ENCODE measurements at places on chromosomes 13 and 19.

DNA sequence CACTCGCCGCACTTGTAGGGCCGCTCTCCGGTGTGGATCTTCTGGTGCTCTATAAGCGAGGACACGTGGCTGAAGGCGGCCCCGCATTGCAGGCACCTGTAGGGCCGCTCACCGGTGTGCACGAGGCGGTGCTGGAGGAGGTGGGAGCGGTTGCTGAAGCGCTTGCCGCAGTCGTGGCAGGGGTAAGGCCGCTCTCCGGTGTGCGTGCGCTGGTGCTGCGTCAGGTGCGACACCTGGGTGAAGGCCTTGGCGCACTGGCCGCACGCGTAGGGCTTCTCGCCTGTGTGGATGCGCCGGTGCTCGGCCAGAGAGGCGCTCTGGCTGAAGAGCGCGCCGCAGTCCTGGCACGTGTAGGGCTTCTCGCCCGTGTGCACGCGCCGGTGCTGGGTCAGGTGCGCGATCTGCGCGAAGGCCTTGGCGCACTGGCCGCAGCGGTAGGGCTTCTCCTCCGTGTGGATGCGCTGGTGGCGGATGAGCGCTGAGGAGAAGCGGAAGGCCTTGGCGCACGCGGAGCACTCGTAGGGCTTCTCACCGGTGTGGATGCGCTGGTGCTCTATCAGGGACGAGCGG is 7.5 kb downstream of the ZNF835 start:
- no peak for DNase-seq

- DNase-seq = no peak
Observed at GRCh38 chr19:6887316-6887715, at the start of gene ADGRE1. ADGRE1 (plus strand) TSS chr19:6887579; CDS start chr19:6887609, 30 bp downstream.

- no peak for DNase-seq
Observed at GRCh38 chr19:39953915-39954314, 17.1 kb upstream of the PSMC4 start.

DNA sequence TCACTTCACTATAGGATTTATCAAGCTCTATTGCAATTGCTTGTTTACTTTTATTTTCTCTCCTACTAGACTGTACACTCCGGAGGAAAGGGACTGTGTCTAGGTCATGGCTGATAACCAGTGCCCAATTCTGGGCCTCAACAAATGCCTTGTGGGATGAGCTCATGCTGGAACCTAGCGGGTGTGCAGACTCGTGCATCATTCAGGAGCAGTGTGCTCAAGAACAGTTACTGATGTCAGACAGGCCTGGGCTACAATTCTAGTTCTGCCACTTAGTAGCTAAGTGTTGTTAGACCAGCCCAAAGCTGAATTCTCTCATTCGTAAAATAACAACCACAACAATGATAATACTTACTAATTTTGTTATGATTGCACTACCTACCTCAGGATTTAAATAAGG is 95.4 kb downstream of the CYSLTR2 start:
- DNase-seq = no peak

DNA sequence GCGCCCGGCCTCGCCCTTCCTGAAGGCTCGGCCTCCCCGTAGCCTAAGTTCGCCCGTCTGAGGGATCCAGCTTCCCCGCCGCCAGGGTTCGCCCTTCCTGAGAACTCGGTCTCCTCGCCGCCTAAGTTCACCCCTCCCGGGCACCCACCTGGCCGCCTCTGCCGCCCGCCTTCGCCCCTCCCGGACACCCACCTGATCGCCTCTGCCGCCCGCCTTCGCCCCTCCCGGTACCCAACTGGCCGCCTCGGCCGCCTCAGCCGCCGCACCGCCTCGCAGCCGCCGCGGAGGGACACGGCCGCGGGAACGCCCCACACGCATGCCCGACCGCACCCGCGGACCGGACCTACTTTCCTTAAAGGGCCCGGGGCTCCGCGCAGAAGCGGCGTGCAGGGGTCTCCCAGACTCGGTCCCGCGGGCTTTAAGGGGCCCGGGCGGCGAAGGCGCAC is at the start of gene MOB3A:
MOB3A (minus strand) TSS at position 293 of the 446 bp plus-strand sequence. CDS start 17,766 bp downstream, outside the sequence.
- peak; percentile 77 for DNase-seq

GRCh38 chr13:50731400-50731799 is 112.1 kb downstream of the DLEU7 start:
- no peak for DNase-seq

GRCh38 chr19:12596485-12596884 is 14.1 kb downstream of the ZNF490 start:
- DNase-seq = no peak

- no peak for DNase-seq
Observed at GRCh38 chr19:5977222-5977784, 637 bp downstream of the RANBP3 start.

DNA sequence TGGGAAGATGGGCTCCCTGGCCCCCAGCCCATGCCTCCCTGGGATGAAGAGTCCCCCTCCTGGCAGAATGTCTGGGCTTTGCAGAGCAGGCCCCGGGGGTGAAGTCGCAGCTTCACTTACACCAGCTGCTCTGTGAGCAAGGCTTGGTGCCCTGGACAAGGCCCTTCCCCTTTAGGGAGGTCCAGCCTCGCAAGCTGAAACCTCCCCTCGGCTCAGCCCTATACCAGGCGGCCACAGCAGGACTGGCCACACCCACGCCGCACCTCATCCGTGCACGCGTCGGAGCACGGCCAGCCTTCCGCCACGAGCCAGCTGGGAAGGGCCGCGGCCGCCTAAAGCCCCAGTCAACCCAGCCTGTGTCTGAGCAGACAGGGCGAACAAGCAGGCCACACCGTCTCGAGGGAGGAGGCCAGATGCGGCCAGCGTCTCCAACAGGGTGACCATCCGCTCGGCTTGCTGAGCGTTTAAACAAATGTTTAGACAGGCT is 83.2 kb upstream of the MCF2L start:
- no peak for DNase-seq

DNA sequence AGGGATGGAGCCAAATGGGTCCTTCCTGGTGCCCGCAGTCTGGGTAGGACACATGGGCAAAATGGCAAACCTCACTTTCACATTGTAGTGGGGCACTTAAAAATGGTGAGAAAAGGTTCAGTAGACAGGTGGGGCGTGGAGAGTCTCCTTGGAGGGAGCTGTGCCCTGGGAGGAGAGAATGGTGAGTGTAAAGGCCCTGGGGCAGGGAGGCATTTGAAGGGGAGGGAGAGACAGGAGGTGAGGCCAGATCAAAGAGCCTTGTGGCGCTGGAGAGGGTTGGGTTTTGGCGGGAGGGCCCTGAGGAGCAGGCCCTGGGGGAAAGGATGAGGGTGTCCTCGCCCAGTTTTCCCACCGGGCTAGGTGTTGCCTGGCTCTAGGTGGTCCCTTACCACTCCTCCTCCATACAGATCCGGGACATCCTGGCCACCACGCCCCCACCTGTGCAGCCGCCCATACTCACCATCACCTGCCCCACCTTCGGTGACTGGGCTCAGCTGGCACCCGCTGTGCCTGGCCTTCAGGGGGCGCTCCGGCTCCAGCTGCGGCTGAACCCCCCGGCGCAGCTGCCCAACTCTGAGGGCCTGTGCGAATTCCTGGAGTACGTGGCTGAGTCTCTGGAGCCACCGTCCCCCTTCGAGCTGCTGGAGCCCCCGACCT is 6.3 kb downstream of the MAP1S start:
- DNase-seq = no peak

DNA sequence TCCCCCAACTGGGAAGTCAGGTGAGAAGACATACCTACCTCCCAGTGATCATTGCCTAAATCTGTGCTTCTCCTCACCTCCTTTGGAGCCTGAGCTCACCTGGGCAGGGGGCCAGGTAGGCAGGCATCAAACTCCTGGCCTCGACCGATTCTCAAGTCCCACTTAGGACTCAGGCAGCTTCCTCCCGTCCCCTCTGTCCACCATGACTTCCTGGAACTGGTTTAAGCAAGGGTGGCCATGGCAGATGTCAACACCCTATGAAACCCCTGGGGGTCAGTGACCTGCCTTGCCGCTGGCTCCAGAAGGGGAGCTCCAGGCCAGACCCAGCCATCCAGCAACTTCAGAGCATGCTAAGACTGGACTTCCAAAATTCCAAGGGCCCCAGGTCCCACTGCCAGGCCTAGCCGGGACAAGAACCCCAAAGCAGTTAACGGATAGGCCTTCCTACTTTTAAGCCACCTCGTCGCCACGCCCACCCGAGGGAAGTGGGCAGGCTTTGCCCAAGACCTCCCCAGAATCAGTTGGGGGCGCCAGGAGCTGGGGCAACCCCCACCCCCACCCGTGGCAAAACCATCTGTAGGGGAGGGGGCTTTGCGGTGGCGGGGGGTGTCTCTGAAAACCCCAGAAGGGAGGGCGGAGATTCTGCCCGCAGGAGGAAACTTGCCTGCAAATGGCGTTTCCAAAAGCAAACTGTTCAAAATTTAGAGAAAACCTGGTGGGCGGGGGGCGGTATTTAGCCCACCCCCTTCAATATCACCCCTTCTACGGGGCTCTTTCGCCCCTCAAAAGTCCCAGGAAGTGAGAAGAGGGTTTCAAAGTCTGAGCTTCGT is 657 bp downstream of the PLIN3 start:
- peak; percentile 35 for DNase-seq

DNA sequence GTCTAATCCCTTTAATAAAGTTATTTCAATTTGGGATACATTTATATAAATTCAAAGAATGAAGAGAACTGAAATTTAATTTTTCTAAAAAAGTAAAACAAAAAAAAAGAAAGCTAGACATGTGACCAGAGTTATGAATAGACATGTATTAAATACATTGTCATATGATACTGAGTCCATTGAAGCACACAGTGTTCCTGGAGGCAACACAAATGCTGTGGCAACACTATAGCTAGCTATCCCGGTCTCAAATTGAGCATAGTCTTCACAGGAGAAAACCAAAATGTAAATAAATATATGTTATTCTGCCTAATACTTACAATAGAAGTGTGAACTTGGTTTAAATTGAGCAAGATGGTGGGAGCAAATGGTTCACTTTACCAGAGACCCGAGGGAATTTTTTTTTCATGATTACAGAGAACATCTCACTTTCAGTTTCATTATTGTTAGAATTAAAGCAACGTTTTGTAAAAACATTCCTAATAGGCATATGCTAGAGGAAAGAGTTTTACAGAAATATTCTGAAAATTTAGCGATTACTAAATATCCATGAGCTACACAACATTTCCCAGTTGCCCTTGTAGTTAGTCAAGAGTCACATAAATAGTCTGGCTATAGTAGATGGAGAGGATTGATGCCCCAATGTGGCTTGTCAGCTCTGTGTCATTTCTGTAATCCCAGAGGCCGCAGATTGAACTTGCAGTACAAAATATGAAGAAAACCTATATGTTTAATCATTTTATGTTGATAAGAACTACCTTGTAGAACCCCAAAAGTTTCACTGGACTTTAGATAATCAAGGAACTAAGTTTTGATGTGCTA is 775.7 kb upstream of the SPRY2 start:
- no peak for DNase-seq

DNA sequence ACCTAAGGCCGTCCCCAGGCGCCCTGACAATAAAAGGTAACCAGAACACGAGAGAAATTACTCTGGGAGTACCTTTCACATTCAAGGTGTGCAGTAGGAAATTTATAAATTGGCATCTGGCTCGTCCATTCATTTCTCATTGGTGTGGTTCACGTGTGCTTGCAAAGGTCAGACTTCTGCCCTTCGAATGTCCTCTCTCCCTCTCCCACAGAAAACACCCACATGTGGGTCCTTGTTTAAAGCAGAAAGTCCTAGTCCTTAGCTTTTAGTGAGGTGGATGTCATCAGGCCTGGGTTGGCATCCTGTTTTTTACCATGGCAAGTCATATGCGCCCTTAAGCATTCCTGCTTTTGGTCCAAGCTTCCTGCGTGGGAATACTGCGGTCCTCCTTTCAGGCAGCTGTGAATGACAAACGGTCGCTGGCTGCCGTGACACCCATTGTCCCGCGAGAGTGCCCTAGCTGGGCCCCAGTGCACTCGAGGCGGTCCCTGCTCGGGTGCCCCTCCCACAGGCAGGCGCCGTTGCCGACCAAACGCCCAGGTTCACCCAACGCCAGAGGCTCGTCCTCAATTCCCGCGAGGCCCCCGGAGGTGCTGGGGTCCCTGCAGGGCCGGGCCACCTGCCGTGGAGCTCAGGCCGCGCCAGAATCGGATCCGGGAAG is at the start of gene NUDT19:
NUDT19 (plus strand) TSS at position 531 of the 661 bp plus-strand sequence. CDS start 140 bp downstream, outside the sequence.
- DNase-seq = peak; percentile 32

- no peak for DNase-seq
Observed at GRCh38 chr13:75226092-75226491, 255.9 kb downstream of the TBC1D4 start.

DNA sequence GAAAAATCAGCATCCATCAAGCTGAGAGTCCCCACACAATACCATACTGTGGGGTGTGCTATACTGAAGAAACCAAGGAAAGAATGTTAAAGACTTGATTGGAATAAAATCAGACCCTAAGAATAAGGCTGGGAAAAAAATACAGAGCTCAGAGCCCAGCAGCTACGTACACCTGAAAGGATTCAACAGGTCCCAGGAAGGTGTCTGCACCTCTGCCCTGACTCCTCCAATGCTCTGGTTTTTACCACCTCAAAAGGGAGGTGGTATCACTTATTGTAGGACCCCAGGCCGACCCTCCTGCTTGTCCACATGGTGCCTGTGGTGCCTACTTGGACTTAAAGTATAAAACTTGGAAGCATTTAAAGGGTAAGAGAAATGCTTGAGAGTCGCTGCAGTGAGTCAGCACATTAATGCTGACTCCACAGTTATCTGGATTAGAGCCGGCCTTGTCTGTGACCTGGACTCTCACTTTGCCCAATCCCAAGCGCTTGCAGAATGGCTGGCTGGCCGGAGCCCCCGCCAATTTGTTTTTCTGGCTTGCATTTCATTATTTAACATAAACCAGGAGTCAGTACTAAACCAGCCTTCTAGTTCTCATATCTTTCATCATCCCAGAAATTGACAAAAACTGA is 110.1 kb downstream of the FGF14 start:
- no peak for DNase-seq

GRCh38 chr13:48443442-48444208 is 30.7 kb upstream of the LPAR6 start:
- DNase-seq = no peak

GRCh38 chr19:45304141-45304926 is 18.3 kb downstream of the CKM start:
- DNase-seq = no peak

DNA sequence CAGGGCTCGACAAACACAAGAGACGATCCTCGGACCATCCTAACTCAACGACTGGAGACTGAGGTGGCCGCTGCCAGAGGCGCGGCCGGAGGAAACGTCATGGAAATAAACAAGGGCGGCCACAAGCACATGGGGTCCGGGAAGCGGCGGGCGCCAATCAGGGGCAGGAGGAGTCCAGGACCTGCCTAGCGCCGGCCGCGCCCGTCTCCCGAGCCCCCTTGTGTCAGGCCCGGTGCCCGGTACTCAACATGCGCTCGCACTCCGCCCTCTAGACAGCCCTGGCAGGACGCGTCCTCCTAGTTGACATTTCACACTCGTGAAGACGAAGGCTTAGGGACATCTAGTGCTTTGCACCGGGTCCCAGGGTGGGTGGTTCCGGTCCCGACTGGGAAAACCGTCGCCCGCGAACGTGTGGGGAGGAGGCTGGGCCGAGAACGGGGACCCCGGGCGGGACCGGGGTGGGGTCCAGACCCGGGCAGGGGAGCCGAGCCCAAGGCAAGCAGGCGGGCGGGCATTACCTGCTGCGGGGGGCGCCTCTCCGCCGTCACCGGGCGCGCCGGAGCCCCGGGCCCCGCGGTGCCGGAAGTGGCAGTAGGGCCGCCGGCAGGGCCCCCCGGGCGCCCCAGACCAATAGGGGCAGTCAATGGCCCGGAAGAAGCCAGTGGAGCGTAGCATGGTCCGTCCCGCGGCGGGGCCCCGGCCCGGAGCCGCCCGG is 442 bp downstream of the REXO1 start:
- DNase-seq = no peak
